ENCODE measurements at places on chromosomes 5 and 9.

- peak; percentile 90 for DNase-seq
Measured at GRCh38 chr9:123360161-123361085, 4.4 kb downstream of the CRB2 start.

DNA sequence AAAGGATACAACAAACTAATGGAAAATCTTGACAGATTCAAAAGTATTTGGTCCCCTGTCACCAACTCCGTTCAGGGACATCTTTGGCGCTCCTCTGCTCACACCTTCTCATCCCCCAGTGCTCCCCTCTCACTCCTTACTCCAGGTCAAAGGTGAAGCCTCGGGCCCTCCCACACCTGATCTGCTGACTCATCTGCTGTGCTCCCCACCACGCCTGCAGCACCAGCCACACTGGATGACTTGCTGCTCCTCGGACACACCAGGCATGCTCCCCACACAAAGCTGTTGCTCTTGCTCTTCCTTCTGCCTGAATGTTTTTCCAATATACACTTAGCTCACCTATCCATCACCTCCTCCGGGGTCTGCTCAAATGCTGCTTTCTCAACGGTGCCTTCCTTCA is 123.4 kb downstream of the ESM1 start:
- DNase-seq = no peak

DNA sequence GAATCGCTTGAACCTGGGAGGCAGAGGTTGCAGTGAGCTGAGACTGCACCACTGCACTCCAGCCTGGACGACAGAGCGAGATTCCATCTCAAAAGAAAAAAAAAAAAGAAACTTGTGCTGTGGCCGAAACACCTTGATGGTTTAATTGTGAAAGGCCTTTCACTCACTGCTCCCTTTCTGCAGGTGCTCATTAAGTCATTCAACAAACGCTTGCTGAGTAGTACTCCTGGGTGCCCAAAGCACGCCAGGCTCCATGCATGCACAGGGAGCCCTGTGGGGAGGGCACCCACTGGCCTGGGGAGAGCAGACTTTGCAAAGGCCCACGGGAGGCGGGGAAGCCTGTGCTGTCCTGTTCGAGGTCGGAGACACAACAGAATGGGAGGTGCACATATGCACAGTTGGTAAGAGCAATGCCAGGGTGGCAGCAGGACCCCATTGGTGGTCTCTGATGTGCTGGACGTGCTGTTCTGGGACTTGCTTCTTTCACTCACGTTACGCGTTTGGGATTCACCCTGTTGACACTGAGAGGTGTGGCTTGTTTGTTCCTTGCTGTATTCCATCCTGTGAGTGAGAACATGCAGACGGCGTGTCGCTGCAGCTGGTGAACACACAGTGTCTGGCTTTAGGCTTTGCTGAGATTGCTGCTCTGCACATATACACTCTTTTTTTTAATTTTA is 3.0 kb upstream of the ENTPD2 start:
- peak; percentile 82 for DNase-seq

DNA sequence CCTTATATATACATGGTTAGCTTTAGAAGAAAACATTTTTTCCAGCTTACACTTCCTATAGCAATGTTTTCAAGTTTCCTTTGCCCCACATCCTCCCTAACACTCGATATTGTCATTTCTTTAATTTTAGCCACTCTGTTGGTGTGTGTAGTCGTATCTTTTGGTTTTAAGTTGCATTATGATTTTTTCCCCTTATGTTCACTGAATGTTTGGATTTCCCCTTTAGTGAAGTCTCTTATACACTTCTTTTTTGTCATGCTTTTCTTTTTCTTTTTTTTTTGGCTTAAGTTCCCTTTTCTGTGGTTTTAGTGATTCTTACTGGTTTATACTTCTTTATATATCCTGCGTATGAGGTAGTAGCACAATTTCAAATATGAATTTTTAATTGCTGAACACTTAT is 58.8 kb downstream of the KDM4C start:
- DNase-seq = no peak

- peak; percentile 77 for DNase-seq
Measured at GRCh38 chr9:137217276-137218211, 4.5 kb downstream of the RNF208 start.

DNA sequence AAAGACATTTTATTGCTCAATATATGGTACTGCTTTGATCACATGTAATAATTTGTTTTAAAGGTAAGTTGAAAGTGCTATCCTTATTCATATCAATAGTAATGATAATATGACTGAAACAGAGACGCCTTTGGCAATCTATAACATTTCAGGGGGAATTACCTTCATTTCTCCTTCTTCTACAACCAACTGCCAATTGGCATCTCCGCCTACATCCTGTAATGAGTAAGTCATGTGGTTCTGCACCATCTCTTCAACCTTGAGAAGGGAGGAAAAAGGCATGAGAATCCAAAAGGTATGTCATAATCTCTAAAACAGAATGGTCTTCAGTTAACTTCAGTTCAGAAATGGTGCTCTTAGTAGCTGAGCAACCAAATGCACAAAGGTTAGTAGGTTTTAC is 52.4 kb downstream of the HMGCR start:
- DNase-seq = no peak

GRCh38 chr5:644509-644908 is 32.4 kb downstream of the CEP72 start:
- no peak for DNase-seq

DNA sequence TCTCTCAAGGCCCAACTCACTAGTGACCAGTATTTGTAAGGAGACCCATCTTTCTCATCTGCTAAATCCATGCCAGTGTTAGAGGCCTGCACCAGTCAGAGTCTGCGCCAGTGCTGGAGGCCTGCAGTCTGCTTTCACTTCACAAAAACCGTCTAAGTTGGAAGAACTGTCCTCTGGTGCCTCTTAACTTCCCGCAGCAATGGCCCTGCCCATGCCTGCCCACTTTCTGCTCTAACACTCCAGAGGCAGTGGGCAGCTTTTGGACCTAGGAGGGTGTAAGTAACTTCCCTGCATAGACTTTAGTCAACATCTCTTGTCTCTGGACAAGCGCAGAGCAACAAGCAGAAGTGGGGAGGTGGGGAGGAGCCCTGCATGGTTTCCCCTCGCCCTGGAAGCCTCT is 152.9 kb downstream of the AUH start:
- DNase-seq = no peak

- peak; percentile 28 for DNase-seq
Measured at GRCh38 chr9:7118633-7119032, 360.9 kb downstream of the KDM4C start.

- DNase-seq = peak; percentile 23
Measured at GRCh38 chr9:97755618-97756267, 58.6 kb upstream of the XPA start.

DNA sequence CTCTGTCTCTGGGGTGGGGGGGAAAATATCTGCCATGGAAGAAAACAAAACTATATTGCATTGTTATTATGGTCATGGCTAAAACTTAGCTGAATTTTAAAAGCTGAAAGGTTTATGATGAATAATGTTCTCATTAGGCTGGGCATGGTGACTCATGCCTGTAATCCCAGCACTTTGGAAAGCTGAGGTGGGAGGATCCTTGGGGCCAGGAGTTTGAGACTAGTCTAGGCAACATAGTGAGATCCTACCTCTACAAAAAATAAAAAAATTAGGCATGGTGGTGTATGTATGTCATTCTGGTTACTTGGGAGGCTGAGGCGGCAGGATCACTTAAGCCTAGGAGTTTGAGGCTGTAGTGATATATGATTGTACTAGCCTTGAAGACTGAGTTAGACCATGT is 44.5 kb downstream of the IPO11 start:
- DNase-seq = no peak

DNA sequence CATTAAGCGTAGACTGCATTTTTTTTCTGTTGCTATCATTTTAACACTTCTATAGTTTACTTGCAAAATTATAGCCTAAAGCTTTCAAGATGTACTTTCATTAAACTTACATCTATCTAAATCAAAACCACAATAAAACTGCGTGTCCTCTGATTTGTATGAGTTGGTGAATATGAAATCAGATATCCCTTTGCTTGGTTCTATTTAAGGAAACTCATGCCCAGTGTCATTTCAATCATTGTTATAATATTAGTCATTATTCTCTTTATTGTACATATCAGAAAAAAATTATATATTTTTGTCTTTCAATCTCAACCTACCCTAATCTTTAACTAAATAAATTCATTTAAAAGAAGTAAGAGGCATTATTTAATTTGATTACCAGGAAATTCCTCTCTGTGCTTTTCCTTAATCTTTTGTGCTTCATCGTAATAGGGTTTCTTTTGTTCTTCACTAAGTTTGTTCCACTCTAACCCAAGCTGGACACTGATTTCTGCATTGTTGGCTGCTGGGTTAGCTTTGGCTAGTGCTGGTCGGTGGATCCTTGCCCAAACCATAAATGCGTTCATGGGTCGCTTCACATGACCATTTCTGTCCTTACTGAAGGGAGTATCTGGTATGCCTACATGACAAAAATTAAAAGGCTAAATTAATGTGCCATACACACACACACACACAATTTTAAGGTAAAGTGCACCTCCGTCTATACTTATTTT is 3.8 kb downstream of the SOX30 start:
- no peak for DNase-seq

GRCh38 chr9:128152133-128153059 is 3.1 kb downstream of the LCN2 start:
- no peak for DNase-seq

DNA sequence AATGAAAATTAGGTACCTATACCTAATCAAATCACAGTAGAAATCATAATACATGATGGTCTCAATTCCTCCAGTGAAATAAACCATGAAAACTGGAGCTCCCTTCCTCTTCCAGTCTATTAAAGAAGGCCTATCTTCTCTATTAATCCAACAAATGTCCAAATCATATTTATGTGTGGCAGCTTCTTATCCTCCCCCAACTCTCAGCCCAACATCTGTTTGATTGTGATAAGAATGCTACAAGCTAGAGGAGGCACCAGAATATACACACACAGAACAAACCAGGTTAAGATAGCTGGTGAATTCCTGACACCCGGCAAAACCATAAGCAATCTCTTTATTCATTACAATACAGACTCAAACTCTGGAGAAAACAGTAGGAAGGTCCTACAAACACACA is 110.8 kb downstream of the FBXL17 start:
- no peak for DNase-seq

- DNase-seq = peak; percentile 56
Measured at GRCh38 chr9:385818-386398, 171.2 kb downstream of the DOCK8 start.

DNA sequence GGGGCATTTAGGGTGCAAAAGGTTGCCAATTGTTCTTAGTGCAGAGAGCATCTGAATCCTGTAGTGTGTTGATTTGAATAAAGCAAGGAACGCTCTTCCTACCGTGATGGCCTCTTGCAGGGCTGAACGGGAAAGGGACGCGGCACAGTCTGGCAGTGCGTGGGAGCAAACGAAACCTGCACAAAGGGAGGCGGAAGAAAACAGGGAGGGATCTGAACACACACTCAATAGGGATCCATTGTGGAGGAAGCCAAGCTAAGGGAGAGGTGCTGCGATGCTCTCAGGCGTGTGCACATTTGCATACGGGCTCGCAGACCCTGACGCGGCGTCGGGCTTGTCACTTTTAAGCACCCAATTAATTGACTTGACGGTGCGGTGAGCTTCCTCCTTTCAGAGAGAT is 414.0 kb upstream of the IRX1 start:
- DNase-seq = no peak

DNA sequence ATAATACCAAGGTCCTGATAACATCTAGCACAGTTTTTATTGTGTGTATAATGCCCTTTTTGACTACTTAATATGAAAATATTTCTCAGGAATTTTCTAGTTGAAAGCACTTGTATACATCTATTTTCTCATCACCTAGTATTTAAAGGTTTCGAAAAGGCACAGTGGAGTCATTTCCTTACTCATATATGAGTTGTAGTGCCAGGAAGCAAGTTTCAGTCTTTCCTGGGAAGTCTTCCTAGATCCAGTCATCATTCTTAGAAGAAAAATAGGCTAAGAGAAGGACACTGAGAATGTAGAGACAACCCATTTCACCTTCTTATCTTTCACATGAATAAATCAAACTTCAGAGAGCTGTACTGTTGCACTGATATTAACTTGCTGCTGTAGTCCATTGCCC is 70.2 kb downstream of the SLC25A46 start:
- DNase-seq = no peak

DNA sequence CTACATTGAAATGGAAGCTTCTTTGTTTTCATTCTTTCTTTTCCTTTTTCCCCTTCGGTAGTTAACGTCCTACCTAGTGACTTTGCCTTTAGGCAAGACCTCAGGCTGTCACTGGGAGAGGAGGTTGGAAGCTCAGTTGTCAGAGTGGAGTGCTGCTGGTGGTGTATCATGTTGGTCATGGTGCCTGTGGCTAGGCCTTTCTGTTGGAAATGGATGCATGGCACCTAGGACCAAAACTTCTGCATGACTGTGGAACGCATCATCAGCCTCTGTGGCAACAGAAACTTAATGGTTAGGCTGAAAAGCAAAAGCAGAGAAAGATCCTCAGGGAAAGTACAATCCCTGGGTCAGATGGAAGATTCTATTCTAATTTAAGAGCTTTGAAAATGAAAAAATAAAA is 57.9 kb downstream of the OSTF1 start:
- DNase-seq = no peak

GRCh38 chr5:81908044-81908443 is 63.8 kb upstream of the ATG10 start:
- no peak for DNase-seq

DNA sequence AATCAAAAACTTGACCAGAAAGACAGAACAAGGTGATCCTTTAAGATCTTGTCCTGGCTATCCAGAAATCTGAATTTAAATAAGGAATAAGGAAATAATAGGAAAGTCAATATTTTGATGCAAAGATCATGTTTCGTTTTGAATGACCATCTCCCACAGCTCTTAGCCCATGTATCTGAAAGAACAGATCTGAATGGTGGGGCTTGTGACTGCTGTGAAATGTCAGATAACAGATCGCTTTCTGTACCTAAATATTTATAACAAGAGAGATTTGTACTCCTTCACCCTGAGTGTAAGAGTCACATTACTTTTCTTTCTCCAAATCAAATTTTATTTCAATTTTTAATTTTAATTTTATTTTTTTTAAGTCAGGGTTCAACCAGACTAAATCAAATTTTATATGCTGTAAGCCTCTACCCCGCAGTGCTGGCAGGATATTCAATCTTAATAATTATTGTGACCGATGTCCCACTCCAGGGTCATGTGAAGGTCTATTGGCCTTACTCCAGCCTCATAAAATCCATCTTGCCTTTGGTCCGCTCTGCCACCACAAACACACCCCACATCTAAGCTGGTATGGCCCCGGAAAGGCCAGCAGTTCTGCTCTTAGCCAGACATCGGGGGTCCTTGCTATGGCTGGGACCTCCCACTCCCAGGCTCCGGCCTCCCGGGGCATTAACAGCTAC is 7.0 kb upstream of the SLC26A2 start:
- no peak for DNase-seq

GRCh38 chr5:171676286-171676944 is 109.2 kb upstream of the SMIM23 start:
- DNase-seq = no peak

DNA sequence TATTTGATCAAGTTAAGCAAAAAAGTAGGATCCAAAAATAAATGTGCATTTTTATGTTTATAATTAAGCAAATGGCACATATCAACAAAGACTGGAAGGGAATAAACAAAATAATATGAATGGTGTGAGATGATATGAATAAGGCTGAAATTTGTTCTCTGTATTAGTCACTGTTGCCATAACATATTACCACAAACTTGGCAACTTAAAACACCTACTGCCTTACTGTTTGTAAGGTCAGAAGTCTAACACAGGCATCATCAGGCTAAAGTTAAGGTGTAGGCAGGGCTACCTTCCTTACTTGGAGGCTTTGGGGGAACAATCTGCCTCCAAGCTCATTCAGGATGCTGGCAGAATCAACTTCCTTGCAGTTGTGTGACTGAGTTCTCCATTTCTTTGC is 19.3 kb downstream of the PGGT1B start:
- no peak for DNase-seq
